Anterior cingulate cortex (tissue), 58 donors: ENCODE measurements at places on chromosomes 16 and 17.

DNA sequence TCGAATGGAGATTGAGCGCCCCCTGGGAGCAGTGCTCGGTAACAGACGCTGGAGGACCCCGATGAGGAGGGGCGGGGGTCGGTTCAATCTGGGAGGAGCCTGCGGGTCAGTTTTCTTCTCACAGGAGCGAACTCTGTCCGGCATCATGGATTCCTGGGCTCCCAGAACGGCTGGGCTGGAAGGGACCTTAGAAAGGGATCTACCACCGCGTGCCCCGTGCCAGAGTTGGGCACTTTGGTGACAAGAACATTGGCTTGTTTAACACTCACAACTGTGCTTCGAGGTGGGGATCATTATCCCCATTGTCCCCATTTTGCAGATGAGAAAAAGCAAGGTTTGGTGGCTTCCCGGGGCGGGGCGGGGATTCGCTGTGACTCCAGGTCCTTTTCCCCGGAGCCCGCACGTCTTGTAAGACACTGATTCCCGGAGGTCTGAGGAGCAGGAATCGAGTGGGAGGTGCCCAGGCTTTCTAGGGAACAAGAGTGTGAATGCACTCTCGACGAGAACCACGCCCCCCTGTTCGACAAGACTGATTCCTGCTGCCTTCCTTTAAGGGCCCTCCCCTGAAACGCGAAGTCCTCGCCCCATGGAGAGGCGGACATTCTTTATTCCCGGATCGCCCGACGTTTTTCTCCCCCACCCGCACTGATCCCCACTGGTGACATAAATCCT is 1.5 kb upstream of the FBXL19 start:
- peak; percentile 77 for DNase-seq

GRCh38 chr16:73106329-73107034 is 58.6 kb upstream of the ZFHX3 start:
- no peak for DNase-seq

GRCh38 chr16:1723450-1724147 is 17.6 kb downstream of the MAPK8IP3 start:
- DNase-seq = no peak

- DNase-seq = no peak
Observed at GRCh38 chr17:82878527-82878926, 38.7 kb upstream of the ZNF750 start.

DNA sequence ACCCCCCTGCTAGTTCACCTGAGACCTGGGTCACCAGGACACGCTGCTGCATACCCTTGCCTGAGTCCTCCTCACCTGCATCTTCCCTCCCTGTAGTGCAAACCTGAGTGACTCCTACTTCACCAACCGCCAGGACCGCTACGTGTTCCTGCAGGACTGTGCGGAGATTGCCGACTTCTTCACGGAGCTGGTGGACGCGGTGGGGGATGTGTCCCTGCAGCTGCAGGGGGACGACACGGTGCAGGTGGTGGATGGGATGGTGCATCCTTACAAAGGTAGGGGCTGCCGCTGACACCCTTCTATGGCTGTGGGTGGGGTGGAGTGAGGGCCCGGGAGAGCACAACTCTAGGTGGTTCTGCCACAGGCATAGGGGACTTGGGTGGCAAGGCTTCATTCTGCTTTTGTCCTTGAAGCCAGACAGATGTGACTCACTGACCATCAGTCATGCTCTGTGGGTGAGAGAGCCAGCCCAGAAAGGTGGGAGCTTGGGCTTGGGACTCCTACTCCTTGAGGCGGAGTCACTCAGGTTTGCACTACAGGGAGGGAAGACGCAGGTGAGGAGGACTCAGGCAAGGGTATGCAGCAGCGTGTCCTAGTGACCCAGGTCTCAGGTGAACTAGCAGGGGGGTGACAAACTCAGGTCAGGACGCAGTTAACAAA is 22.3 kb downstream of the PGS1 start:
- DNase-seq = no peak

- DNase-seq = no peak
Observed at GRCh38 chr17:43550754-43551153, 4.6 kb upstream of the ETV4 start.

DNA sequence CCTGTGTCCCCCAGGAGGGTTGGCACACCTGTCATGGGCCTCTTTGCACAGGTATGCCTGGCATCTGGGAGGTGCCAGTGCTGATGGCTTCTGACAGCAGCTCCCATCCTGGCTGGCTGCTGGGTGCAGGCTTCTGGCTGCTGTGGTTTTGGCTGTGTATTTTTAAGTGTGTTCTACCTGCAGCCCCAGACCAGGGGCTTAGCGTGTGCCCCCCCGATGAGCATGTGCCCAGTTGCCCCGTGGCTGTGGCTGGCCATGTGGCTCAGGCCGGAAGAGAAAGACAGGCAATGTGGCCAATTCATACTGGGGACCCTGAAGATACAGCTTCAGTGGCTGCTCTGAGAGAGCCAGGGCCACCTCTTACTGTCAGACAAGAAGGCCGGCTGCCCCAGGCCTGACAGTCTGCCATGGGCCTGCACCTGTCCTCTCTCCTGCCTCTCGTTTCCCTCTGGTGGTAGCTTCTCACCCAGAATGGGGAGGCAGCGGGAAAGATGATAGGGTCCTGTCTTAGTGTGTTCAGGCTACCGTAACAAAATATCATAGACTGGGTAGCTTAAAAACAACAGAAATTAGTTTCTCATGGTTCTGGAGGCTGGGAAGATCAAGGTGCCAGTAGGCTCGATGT is 37.6 kb upstream of the LGALS9 start:
- no peak for DNase-seq

DNA sequence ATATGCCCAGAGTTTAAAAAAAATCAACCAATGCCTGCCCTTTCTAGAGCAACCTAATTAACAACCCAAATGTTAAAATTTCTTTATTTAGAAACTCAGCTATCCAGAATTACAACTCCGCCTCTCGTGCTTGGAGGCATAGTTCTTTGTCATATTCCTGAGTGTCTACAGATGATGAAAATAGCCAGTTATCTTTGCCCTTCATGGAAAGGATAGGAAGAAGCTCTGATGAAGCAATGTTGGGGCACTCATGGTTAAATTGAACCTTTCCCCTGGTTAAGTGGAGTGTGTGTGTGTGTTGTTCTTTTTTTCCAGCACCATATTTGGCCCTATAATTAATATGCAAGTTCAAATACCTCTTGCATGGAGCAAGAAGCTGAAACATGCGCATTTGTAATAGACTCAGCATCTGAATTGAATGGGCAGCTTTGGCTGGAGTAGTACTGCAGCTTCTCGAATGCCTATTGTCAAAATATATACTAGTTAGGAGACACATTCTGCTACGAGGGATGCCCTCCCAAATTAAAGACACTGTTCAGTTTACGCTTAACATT is 506.2 kb downstream of the WWOX start:
- no peak for DNase-seq

GRCh38 chr17:17182598-17183136 is 23.5 kb downstream of the PLD6 start:
- no peak for DNase-seq

GRCh38 chr17:62757500-62757951 is 50.6 kb downstream of the MARCHF10 start:
- DNase-seq = no peak

DNA sequence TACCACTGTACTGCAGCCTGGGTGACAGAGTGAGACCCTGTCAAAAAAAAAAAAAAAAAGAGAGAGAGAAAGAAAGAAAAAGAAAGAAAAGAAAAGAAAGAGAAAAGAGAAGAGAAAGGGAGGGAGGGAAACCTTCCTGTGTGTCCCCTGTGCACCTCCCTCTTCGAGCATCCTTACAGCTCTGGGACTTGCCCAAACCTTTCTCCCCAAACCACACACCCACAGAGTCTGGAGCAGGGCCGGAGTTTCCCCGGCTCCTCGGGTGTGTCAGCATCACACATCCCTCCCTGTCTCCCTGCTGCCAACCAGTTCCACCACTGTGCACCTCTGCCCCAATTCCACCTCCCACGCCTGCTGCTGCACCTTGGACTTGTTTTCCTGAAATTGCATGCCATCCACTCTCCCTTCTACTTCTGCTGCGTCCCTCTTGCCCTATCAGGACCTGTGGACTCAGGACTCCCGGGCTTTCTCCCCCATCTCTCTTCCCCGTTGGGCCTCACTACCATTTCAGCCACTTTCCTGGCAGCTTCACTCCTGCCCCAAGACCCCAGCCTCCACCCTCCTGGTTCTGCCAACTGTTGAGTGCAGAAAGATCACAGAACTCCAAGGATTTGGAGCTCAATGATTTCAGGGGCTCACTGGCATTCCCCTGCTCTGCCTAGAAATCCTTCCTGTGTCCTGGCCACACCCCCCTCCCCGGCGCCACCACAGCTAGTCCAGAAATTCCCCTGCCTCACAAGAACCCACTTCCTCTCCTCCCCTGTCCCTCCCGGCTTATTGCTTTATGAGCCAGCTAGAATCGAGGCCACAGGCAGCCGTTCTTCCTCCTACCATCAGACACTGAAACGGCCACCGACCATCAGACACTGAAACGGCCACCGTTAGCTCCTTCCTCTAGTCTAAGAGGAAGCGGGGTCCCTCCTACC is 3.7 kb upstream of the CDK3 start:
- DNase-seq = no peak

GRCh38 chr16:78289844-78290277 is 190.4 kb downstream of the WWOX start:
- no peak for DNase-seq

- no peak for DNase-seq
Observed at GRCh38 chr17:64472564-64472963, 23.6 kb downstream of the MILR1 start.

- DNase-seq = no peak
Observed at GRCh38 chr17:82943751-82944150, 103.9 kb upstream of the ZNF750 start.

- no peak for DNase-seq
Observed at GRCh38 chr17:72421128-72422092, 300.6 kb downstream of the SOX9 start.

- no peak for DNase-seq
Observed at GRCh38 chr17:72025113-72025512, 95.7 kb upstream of the SOX9 start.

DNA sequence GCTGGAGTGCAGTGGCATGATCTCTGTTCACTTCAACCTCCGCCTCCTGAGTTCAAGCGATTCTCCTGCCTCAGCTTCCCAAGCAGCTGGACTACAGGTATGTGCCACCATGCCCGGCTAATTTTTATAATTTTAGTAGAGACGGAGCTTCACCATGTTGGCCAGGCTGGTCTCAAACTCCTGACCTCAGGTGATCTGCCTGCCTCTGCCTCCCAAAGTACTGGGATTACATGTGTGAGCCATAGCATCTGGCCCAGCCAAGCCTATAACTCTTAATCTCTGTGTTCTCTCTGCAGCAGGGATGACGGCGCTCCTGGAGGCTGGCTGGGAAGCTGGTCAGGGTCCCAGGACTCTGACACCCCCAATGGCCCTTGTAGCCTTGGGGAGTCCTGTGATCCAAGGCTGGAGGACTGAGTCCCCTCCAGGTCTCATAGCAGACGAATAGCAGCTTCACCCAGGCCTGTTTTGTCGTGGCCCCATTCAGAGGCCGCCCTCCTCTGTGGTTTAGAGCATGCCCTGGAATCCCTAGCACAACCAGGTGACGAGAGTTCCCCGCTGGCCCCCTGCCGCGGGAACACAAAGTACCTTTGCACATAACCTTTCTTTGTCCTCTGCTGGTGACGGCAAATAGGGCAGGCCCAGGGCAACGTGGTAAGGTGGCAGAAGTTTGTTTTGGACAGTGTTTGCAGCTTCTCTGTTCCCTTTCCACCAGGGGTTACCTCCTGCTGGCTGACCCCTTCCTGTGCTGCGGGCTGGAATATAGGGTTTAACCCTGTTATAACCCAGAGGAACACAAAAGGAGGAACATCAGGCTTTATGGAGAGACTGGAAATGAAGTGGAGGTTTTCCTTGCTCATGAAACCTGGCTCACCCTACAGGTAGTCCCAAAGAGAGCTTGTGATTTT is 43.0 kb upstream of the TOB1 start:
- DNase-seq = no peak

DNA sequence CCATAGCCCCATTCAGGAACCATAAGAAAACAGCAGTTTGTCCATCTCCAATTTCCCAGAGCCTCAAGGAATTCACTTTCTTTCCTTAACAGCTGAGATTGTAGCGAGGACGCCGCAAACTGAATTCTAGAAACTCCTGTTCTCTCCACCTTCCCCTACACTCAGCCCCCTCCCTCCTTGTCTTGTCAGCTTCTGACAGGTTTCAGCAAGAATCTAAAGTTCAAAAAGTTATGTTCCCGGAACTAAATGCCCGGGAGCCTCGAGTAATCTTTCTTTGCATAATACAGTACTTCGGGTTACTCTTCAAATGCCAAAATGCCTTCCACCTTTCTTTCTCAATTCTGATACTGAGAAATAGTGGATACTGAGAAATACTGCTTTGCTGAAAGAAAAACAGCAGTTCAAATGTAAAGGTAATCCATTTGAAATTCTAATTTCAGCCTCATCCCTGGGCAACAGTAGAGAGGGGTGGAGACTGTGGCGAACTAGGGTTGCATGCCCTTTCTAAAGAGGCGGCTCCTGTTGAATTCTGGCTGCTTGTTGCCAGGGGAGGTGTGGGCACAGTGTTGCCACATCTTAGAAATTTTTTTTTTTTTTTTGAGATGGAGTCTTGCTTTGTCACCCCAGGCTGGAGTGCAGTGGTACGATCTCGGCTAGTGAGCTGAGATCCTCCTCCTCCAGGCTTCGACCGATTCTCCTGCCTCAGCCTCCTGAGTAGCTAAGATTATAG is 63.5 kb upstream of the USP7 start:
- DNase-seq = no peak

- DNase-seq = no peak
Observed at GRCh38 chr17:77369544-77369971, 228.8 kb downstream of the SEC14L1 start.

- DNase-seq = peak; percentile 8
Observed at GRCh38 chr16:75304521-75305363, 53.3 kb upstream of the BCAR1 start.

DNA sequence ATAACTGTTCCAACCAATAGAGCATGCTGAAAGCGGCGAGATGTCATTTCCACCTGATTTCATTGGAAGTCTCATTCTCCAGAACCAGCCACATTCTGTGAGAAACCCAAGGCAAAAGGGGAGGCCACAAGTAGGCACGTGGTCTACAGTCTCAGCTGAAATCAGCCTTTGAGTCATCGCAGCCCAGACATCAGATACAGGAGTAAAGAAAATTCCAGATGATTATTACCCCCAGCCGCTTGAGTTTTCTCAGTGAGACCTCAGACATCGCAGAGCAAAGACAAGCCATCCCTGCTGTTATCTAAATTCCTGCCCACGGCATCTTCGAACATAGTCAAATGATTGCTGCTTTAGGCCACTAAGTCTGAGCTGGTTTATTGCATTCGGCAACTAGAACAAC is 23.1 kb downstream of the STAT3 start:
- DNase-seq = no peak

- DNase-seq = no peak
Observed at GRCh38 chr17:55237841-55238178, 26.9 kb upstream of the HLF start.

- DNase-seq = no peak
Observed at GRCh38 chr17:2872282-2872681, 76.0 kb downstream of the RAP1GAP2 start.

DNA sequence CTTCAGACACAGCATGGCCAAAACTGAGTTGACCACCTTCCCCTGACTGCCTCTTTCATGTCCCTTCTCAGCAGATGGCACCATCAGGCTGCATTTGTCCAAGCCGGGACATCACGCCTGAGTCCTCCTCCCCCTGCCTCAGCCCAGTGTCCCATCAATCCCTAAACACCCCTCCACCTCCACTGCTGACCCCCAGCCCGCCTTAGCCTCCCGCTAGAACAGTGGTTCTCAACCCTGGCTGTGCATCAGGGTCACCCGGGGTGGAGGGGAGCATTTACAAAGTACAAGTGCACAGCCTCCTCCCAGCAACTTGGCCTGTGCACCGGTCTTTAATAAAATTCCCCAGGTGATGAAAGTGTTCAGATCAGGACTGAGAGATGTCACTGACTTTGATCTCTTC is 4.0 kb downstream of the C16orf82 start:
- no peak for DNase-seq
